ENCODE measurements at places on chromosomes 2 and 18. TPM values are rescaled to one million over a fixed set of nuclear protein-coding genes. Genes with fewer than 3 reads are reported as not detected.
A peak's percentile ranks its signal among the peaks of the same experiment; 100 is the strongest.

ZNF516 gene
- 20.9 TPM for total RNA-seq

RGPD3 gene
- 0.26 TPM for total RNA-seq

PRKRA gene
- total RNA-seq: 42.6 TPM

C2orf78 gene
- not detected for total RNA-seq

REEP1 gene
- under 0.01 TPM for total RNA-seq

AFF3 gene
- not detected for total RNA-seq

DNA sequence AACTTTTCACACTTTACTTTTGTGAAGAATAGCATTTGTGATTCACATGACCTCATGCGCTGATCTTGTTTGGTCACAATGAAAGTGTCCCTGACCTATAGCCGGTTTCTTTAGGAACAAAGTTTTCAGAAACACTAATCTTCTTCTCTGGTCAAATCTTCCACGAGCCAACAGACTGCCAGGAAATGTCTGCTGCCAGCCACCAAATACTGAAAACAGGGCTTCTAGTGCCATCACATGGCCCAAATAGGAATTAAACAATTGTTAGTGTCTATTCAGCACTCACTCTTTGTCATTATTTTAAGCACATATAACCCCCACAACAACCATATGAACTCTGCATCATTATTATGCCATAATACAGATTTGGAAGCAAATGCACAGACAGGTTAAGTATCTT is 286.5 kb upstream of the SYT4 start:
- peak; percentile 43 for DNase-seq

- no peak for DNase-seq
Observed at GRCh38 chr18:36041146-36041545, 26.2 kb downstream of the RPRD1A start.

GRCh38 chr2:181393472-181393871 is 63.7 kb upstream of the ITGA4 start:
- peak; percentile 78 for DNase-seq

- no peak for DNase-seq
Observed at GRCh38 chr2:178589335-178589734, 109.1 kb downstream of the PLEKHA3 start.

GRCh38 chr2:207432453-207432852 is 97.3 kb upstream of the CREB1 start:
- no peak for DNase-seq

- peak; percentile 59 for DNase-seq
Observed at GRCh38 chr2:191155608-191156071, 4.8 kb upstream of the STAT4 start.

GRCh38 chr2:101644842-101645383 is 52.6 kb upstream of the MAP4K4 start:
- DNase-seq: no peak

- no peak for DNase-seq
Observed at GRCh38 chr2:133624551-133624950, 56.3 kb upstream of the NCKAP5 start.

DNA sequence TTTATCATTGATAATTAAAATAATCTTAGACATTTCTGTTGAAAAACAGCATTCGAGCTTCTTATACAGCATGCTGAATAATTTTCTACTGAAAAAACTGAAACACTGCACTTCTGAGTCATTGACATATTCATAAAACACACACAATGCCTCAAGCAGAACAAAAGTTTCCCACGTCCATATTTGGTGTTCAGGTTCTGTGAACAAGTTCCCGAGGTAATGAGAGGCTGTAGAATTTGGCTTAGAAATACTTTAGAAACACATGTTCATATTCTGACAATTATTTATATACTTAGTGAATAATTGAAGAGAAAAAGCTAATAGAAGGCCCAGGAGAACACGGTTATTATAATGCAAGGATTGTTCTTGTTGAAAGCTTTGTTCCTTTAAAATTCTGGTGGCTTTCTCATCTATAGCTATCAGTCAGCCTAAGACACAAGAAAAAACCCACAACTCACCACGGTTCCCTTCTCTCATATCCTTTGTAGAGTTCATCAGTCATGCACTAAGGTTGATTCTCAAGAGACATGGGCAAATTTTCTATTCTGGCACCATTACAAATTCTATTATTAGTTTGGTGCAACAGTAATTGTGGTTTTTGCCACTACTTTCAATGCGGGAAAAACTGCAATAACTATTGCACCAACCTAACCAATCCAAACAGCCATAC is 194.4 kb downstream of the TMX3 start:
- peak; percentile 63 for DNase-seq

DNA sequence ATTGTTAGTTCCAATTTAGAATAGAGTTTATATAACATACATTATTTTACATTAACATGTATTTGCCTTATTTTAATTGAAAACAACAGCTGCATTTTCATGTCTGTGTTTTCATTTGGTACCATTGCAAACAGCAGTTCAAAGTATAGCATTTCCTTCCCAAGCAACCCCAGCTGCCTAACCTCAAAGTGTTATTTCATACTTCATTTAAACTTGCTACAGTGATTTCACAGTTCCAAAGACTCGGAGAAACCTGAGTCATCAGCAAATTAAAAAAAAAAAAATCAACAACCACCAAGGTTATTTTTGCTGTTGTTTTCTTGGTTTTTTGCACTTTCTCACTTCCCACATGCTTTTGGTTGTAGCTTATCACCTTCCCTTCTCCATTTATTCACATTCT is 236.5 kb upstream of the SPHKAP start:
- peak; percentile 8 for DNase-seq

GRCh38 chr2:226906163-226906693 is 70.4 kb downstream of the RHBDD1 start:
- no peak for DNase-seq

DNA sequence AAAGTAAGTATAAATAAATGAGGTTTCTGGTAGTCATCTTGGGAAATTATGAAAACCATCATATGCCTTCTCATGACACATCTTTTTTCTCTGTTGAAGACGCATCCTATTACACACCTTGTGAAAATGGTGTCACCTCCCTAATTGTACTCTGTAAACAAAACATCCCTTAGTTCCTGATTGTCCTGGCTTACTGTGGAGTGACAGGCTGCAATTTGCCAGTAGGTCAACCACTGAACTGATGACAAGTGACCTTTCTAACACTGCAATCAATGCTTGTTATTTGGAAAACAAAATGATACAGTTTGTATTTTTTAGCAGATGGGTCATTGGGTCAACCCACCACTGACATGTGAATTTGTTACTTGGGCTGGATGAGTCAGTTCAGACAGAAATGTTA is 219.5 kb downstream of the PTPRM start:
- DNase-seq: no peak

DNA sequence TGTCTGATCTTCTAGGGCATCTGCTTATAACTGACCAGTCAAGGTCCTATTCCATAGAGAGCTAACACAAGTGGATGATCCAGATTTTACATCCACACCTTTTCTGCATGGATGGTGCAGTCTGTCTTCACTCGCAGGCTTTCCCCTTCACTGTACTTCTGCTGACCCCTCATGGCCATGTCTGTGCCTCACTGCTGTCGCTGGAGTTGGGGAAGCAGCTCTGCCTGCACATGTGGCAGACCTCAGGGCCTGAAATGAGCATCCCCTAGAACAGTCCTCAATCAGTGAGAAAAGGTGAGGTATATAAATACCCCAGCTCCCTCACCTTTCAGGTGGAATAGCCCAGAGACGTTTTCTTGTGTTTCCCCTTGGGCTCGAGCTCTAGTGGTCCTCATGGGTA is 233.8 kb downstream of the ANKRD36B start:
- DNase-seq: no peak

- no peak for DNase-seq
Observed at GRCh38 chr2:168650781-168651180, 151.7 kb upstream of the NOSTRIN start.

- DNase-seq: no peak
Observed at GRCh38 chr2:11578986-11579774, 45.3 kb downstream of the GREB1 start.

GRCh38 chr2:99571533-99571932 is 81.7 kb upstream of the REV1 start:
- DNase-seq: no peak

- no peak for DNase-seq
Observed at GRCh38 chr2:189268763-189269162, 89.2 kb upstream of the COL5A2 start.

- DNase-seq: no peak
Observed at GRCh38 chr2:240643093-240643810, 18.0 kb downstream of the GPR35 start.

DNA sequence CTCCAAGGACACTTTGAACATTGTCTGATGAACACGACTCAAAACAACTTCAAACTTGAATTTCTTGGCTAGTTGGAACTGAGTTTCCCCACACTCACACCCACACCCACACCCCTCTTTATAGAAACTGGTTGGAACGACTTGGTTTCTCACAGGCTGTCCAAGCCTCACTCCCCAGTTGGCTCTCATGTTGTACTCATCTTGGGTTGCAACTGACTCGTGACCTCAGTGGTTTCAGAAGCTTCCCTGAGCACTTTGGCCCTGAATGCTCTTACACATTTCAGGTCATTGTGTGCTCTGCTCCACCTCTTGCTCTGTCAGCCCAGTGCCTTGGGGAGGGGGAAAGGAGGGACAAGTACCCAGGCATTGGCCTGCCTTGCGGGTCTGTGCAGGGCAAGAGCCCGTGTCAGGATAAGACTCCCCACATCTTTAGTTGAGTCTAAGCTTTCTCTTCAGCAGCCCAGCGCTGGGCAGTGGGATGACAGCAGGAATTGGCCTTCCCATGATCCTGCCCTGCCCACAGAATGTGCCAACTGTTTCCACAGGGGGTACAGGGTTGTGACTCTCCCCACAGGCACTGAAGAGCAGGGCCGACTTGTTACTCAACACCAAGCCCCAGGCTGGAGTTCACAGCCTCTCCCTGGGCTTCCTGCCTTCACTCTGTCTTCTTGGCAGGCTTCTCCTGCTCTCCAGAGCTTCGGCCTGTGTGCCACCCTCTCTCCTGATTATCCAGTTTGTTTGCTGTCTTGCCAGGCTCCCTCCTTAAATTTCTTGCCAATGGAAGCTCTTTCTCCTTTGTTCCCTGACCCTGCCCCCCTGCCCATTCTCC is 104.6 kb downstream of the RTN4 start:
- peak; percentile 66 for DNase-seq

DNA sequence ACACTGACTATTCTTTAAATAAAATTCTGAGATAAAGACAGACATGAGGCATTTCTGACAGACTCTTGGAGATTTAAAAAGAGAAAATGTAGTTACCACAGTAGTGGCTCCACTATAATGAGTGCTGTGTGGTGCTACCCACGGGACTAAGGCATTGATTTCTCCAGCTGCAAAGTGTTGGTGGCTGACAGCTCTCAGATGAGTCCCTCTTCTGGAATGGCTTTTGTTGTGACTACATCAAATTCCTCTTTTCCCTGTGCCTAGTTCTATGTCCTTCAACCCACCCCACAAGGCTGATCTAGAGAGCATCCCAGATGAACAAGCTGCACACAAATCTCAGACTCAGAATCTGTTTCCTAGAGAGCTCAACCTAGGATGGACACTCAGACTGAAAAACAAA is 884.8 kb upstream of the ZEB2 start:
- DNase-seq: no peak

DNA sequence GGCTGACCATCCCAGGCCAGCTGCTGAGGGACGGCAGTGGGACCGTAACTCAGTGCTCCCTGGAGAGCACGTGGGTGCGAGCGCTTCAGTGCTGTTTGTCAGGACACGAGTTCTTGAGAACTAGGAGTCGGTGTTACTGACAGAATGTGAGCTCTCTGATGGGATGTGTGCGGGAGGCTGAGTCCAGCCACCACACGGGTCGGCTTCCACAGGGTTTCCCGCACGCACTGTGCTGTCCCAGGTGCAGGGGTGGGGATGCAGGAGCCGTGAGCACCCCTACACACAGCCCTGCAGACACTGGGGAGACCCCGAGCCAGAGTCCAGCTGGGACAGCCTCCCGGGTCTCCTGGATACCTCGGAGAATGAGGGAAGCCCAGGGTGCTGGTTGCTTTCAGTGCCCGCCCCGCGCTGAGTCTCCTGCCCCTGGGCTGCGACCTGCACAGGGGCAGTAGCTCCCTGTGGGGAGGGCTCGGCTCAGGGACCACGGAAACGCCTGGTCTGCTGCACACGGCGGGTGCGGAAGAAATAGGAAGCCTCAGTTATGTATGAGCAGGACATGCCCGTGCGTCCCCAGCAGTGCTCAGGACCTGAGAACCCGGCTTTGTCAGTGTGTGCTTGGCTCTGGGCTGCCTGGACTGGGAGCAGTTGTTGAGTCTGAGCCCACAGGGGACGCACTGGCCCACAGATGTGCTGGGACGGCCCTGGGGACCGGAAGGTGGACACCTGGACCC is 71.2 kb downstream of the KCNG2 start:
- DNase-seq: no peak

- peak; percentile 33 for DNase-seq
Observed at GRCh38 chr18:27685807-27686412, 491.0 kb downstream of the CDH2 start.

DNA sequence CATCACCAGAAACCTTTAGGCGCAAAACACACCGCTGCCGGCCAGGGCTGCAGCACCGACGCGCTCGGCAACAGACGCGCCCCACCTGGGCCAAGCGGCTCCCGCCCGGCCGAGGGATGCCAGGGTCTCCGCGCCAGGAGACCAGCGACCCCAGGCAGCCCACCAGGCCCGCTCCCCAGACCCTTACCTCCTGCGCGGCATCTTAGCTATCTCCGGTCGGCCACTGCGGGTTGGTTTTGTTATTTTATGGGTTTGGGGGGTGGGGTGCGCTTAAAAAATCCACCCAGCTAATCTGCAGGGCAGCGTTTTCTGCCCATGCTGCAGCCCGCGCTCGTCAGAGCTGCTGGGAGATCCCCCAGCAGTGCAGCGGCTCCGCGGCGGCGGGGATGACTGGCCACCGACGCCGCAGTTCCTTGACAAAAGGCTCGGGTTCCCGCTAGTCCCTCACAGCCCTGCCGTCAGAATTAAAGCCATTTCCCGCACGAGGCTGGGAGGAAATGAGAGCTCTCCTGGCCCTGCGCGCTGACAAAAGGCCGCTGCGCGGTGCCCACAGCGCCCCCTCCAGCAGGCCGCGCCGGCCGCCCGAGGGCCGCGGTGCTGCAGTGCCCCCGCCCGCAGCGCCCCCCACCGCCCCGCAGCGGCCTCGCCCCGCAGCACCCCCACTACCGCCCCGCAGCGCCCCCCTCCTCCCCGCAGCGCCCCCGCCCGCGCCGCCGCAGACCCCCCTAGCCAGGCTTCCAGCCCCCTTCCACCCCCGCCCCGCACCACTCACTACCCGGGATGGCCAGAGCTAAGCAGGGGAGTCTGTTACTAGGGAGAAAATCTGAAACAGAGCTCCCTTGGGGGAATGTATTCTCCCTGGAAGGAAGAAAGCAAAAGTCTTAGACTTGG is at the start of gene ADD2:
ADD2 (minus strand) TSS at position 502 of the 891 bp plus-strand sequence. CDS start 61,792 bp downstream, outside the sequence.
- no peak for DNase-seq

DNA sequence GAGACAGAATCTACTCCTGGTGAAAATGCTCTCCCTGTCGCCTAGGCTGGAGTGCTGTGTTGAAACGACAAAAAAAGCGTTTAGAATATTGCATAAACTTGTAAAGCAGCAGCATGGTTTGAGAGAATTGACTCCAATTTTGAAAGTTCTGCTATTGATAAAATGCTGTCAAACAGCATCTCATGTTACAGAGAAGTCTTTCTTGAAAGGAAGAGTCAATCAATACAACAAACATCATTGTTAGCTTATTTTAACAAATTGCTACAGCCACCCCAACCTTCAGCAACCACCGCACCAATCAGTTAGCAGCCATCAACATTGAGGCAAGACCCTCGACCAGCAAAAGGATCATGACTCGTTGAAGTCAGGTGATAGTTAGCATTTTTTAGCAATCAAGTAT is 6.9 kb downstream of the C2orf76 start:
- DNase-seq: no peak

- no peak for DNase-seq
Observed at GRCh38 chr18:62413206-62413605, 88.1 kb downstream of the TNFRSF11A start.
